ENCODE measurements at places on chromosomes 3 and 15.

- DNase-seq = no peak
Observed at GRCh38 chr15:62343397-62343796, 178.3 kb upstream of the C2CD4B start.

- DNase-seq = no peak
Observed at GRCh38 chr3:54634122-54634469, 293.8 kb downstream of the LRTM1 start.

DNA sequence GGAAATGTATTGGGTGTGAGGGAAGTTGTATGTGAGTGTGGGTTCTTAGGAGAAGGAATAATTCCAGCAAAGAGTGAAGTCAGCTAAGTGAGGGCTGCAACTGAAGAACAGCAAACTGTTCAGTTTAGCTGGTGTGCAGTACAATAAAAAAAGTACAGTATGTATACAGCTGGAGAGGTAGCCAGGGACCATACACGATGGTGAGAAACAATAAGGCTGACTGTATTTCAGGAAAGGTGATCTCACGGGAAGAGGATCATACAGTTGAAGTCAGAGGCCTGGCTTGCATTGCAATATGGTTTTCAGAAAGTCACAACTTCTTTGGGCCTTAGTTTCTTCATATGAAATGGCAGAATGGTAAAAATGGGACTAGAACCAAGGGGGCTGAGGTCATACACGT lies 222.4 kb downstream of the NEK10 start:
- no peak for DNase-seq

DNA sequence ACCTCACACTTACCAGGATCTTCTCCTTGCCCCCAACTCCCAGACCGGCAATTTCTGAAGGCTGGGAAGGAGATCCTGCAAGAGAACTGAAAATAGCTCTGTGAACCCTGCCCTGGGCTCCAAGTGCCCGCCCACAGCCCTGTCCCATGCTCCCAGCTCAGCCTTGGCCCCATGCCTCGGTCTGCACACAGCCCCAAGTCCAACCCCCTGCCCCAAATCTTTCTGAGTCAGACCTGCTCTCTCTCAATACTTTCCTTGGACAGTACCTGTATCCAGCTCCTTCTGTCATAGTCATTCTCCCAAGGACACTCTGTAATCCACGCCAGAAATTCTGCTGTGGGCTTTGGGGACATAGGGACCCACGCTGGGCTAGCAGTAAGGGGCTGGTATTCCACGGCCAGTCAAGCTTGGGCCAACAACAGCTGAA lies 6.3 kb upstream of the SMAD3 start:
- DNase-seq = no peak

DNA sequence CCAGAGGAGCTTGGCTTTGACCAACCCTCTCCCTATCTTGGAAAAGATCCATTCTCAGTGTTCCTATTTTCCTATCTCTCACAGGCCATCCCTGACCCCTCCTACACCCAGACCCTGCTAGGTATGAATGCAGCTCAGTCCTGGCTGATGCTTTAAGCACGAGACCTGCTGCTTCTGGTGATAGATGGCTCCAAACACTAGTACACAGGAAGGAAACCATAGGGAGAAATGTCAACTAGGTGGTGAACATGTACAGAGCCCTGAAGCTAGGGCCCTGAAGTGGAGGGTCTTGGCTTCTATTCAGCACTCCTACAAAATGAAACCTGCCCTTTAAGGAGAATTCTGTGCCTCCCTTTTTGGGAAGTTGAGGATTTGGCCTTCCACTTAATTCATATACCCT lies 47.4 kb upstream of the MANF start:
- DNase-seq = no peak

GRCh38 chr15:53197426-53197839 lies 407.3 kb upstream of the ONECUT1 start:
- DNase-seq = peak; percentile 9

DNA sequence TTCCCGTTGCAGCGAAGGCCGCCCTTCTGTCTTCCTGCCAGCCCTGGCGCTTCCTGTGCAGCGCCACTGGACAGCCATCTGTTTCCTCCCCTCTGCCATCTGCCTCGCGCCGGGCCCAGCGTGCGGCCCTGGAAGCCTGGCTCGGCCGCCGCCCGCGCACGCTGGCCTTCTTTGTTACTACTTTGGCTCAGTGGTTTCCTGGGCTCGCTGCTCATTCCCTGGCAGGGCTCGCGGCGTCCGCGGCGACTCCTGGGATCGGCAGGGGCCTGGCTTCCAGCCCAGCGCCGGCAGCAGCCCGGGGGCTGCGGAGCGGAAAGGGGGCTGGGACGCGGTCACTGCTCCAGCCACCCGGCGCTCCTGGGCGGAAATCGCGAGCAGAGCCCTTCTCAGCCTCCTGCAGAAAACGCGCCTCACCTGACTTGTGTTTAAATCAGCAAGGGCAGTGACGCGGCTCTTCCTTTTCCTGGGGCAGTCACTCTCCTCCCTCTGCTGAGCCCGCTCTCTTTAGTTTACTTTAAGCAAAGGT lies 10.0 kb downstream of the CMTM7 start:
- DNase-seq = peak; percentile 86

Data from EH (cell line).